ENCODE measurements at places on chromosomes 11 and 22. TPM values are rescaled to one million over a fixed set of nuclear protein-coding genes. Genes with fewer than 3 reads are reported as not detected.

GPHA2 gene
- 6.9 TPM for polyA plus RNA-seq

OR52N1 gene
- polyA plus RNA-seq, result not detected

SCARF2 gene
- polyA plus RNA-seq, result 3.3 TPM

DGCR6 gene
- 11.0 TPM for polyA plus RNA-seq

CTSC gene
- 71.0 TPM for polyA plus RNA-seq

MRPL16 gene
- 65.8 TPM for polyA plus RNA-seq

RAB39A gene
- polyA plus RNA-seq, result 2.0 TPM

CARS1 gene
- 48.2 TPM for polyA plus RNA-seq

NAA40 gene
- 49.7 TPM for polyA plus RNA-seq

RFPL2 gene
- 0.34 TPM for polyA plus RNA-seq

ISX gene
- polyA plus RNA-seq, result not detected

SPTBN2 gene
- 159 TPM for polyA plus RNA-seq

PRMT3 gene
- polyA plus RNA-seq, result 9.1 TPM

OVCH2 gene
- 0.80 TPM for polyA plus RNA-seq

ADAMTS8 gene
- 1.2 TPM for polyA plus RNA-seq

FREY1 gene
- 59.2 TPM for polyA plus RNA-seq

CTSW gene
- polyA plus RNA-seq, result 4.4 TPM

FXYD6 gene
- polyA plus RNA-seq, result 186 TPM

TEAD1 gene
- polyA plus RNA-seq, result 24.6 TPM

A4GALT gene
- 13.5 TPM for polyA plus RNA-seq

MPPED2 gene
- polyA plus RNA-seq, result 5.0 TPM

TEX12 gene
- 21.8 TPM for polyA plus RNA-seq

NRGN gene
- polyA plus RNA-seq, result 10.4 TPM

NLRP10 gene
- 0.13 TPM for polyA plus RNA-seq

PRR5L gene
- 8.1 TPM for polyA plus RNA-seq

CCDC116 gene
- 54.0 TPM for polyA plus RNA-seq
